ENCODE measurements at places on chromosomes 3 and 15. TPM values are rescaled to one million over a fixed set of nuclear protein-coding genes. Genes with fewer than 3 reads are reported as not detected.
A peak's percentile ranks its signal among the peaks of the same experiment; 100 is the strongest.

DNA sequence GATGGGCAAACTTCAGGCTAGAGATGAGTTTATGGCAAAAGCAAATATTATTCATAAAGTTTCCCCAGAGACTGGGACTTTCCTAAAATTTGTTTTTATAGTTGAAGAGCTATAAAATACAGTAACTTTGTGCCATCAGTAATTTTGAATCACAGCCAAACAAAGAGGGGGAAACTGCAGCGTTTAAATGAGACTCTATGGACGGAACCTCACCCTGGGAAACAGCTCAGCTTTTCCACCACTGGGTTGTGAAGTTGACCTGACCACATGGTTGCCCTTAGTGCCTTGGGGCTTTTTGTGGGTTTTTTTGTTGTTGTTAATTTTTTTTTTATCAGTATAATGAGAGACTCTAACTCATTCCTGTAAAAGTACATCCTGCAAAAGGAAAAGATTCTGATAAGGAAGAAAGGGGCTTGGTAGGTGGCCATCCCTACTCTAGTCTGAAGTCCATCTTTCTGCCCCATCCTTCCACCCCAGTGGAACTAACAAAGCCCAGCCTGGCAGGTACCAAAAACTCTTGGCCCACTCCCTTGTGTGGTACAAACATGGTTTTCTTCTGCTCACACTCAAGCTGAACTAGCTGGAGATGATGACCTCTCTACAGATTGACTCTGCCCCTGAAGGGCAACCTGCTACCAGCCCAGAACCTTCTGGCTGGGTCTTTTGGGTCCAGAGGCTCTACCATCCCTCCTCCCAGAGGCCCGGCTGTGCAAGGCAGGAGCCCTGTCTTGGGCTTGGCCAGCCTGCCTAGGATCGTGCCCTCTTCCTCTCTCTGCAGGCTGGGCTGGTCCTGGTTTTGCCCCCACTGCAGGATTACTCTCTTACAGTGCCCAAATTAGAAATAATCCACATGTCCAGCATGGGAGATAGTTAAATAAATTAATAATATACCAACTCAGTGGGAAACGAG is 41.2 kb downstream of the RLBP1 start:
- DNase-seq, result no peak

GRCh38 chr3:112627419-112627818 is 13.5 kb downstream of the CCDC80 start:
- peak; percentile 34 for DNase-seq

- DNase-seq, result no peak
Measured at GRCh38 chr3:13801361-13802204, 78.3 kb downstream of the WNT7A start.

- no peak for DNase-seq
Measured at GRCh38 chr3:154758109-154758868, 321.8 kb upstream of the MME start.

- DNase-seq, result no peak
Measured at GRCh38 chr3:170426240-170426797, 7.7 kb downstream of the CLDN11 start.

- no peak for DNase-seq
Measured at GRCh38 chr15:77470235-77470634, 49.5 kb downstream of the HMG20A start.

Gene GALNT15
- 14.5 TPM for total RNA-seq

- DNase-seq, result no peak
Measured at GRCh38 chr3:4232798-4233197, 70.4 kb upstream of the SETMAR start.

GRCh38 chr3:167151636-167152035 is 228.5 kb downstream of the ZBBX start:
- no peak for DNase-seq

DNA sequence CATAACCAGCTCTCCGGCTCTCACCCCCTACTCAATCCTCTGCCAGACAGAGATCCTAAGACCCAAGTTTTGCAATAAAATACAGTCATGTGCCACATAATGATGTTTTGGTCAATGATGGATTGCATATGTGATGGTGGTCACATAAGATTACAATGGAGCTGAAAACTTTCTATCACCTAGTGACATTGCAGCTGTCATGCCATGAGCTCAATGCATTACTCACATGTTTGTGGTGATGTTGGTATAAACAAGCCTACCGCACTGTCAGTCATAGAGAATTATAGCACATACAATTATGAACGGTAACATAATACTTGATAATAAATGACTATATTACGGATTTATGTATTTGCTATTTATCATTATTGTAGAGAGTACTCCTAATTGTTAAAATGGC is 26.9 kb upstream of the SAMMSON start:
- DNase-seq, result no peak

Measured in ovary (tissue), 10 donors.